ENCODE measurements at places on chromosomes 13 and 19.

DNA sequence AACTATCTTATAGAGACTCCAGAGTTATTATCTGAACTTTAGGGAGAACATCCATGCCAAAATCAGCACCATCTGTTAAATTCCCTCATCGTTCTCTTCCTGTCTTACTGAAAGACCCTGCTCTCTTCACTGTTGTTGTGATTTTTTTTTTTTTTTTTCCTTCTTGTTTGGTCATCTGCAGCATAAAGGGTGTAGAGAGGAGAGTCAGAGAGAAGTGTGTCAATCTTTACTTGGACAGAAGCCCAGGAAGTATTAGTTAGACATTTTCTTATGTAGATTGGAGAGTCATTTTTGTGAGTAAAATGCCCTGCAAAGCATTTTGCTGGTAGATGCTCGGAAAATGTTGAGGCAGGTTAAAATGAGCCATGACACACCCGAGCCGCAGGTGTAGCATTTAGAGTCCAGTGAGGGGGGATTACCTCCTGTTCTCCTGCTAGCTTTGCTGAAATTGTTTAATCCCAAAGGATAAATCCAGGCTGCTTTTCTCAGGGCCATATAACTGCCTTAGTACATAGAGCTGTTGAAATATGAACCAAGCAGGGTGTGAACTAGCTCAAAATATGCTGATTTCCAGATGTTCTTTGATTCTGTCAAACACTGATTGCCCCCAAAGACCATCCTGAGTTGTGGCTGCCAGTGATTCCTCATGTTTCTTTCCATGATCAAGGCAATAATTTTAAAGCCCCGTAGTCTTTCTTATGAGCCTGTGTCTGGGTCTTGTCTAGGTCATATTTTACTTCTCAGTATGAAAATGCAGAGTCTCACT is 143.5 kb downstream of the DCT start:
- DNase-seq, result no peak

- DNase-seq, result no peak
These were observed 19.5 kb downstream of the CHERP start for GRCh38 chr19:16522559-16523377.

DNA sequence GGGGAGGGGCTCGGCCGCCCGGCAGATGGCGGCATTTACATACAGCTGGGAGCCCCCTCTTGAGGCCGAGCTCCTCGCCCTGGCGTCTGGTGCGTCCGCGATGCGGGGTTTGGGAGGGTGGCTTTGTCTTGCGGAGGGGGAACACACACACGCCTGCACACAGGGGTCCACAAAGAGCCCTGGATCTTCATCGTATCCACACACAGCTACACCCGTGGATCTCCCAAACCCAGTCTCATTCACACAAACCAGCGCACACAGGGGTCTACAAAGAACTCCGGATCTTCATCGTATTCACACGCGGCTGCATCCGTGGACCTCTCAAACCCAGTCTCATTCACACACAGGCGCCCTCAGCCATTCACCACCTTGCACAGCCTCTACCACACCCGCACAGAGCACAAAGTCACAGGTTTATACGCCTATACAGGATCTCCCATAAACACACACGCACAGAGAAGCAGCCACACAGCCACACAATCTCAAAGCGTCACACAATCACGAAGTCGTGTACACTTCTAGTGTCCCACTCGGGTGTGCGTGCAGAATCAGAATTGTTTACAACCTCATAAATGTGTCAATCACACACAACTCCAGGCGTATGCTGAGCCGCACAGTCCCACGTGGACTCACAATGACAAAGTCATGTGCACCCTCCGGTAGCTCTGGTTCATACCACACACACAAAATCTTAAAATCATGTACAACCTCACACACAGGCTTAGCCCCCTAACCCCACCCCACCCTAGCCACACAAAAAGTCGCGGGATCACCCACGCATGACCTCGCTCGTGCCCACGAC is 550 bp upstream of the DLL3 start:
- peak; percentile 73 for DNase-seq

- no peak for DNase-seq
These were observed 2.8 kb downstream of the MRPS12 start for GRCh38 chr19:38933544-38933943.

DNA sequence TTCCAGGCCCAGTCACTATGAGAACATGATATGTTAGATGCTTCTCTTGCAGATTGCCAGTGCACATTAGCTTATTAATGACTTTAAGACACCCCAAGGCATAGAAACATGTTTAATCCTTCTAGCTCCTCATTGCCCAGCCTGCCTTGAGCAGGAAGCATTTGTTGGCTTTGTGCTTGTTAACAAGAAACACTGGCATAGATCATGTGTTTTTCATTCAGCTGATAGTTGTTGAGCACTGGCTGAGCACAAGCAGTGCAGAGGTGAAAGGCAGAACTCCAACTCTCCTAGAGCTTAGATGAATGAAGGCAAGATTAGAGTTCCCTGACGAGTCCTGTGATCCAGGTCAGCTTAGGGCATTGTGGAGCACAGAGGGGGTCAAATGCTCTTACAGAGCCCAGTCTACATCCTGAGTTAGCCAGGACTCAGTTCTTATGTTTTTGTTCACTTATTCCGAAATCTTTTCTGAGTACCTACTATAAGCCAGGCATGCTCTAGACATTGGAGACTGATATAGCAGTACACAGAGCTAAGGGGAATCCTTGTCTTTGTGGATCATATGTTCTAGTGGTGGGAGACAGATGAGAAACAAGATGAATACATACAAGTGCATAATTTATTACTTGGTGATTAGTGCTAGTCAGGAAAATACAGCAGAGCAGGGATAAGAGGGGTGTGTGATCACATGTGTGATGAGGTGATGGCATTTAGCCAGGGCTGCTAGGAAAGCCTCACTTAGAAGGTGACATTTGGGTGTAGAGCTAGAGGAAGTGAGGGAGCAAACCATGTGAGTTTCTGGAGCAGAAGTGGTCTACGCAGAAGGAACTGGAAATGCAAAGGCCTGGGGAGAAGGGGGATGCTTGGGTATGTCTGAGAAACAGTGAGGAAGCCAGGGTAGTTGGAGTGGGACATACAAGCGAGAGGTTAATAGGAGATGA is 101.2 kb downstream of the WASF3 start:
- no peak for DNase-seq

DNA sequence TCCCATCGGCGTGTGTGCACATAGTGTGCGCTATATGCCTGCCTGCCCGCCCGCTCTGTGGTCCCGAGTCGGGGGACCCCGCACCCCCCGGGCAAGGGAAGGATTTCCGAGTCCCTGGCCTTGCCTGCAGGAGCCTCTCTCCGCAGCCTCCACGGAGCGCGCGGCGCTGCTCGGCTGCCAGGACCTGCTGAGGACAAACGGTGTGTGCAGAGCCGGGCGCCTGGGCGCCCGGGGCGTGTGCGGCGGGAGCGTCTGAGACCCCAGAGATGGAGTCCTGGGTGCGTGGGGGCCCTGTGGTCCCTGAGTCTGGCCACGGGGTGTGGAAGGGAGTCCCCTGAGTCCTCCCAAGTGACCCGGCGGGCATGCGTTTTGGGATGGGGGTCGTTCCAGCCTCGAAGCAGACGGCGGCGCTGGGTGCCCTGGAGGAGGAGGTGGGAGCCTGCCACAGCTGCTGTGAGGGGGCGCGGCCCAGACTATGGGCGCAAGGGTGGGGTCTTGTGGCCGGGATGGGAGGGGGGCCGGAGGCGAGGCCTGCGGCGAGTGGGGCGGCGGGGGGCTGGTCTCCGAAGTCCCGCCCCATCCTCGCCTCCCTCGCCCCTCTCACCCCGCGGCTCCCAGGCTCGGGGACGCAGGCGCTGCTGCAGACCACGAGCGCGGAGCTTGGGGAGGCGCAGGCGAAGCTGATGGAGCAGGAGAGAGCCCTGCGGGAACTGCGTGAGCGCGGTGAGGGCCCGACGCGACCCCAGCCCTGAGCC is 25.3 kb downstream of the CLEC4M start:
- DNase-seq, result peak; percentile 54

- DNase-seq, result no peak
These were observed 54.2 kb downstream of the CCNE1 start for GRCh38 chr19:29866011-29866410.

DNA sequence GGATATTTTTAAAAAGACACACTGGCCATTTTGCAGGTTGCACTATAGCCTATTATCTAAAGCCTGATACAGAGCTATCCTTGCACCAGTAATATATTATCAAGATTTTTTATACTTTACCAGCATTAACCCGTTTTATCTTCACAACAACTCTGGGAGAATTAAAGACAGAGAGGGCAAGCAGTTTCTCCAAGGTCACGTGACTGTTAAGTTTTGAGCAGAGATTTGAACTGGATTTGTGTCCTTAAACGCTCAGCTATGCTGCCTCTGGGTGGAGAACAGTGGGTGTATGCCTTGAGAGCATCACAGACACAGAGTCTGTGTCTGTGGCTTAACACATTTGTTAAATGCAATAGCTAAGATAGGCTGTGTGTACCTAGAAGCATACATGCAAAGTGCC is 147.2 kb downstream of the MYO16 start:
- no peak for DNase-seq
